ENCODE measurements at places on chromosomes 6 and 20.

DNA sequence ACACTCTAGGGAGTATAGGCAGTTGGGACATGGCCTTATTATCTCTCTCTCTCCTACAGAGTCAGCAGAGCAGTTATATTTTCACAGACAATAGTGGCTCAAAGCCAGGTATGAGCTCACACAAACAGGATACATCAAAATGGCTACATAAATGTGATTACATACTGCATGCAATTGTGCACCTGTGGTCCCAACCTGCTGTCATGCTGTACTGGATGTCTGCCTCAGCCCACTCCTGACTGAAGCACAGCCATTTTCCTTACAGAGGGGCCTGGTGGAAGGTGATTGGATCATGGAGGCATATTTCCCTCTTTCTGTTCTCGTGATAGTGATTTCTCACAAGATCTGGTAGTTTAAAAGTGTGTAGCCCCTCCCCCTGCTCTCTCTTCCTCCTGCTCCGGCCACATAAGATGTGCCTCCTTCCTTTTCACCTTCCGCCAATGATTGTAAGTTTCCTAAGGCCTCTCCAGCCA lies 37.0 kb upstream of the SAMHD1 start:
- DNase-seq: no peak

DNA sequence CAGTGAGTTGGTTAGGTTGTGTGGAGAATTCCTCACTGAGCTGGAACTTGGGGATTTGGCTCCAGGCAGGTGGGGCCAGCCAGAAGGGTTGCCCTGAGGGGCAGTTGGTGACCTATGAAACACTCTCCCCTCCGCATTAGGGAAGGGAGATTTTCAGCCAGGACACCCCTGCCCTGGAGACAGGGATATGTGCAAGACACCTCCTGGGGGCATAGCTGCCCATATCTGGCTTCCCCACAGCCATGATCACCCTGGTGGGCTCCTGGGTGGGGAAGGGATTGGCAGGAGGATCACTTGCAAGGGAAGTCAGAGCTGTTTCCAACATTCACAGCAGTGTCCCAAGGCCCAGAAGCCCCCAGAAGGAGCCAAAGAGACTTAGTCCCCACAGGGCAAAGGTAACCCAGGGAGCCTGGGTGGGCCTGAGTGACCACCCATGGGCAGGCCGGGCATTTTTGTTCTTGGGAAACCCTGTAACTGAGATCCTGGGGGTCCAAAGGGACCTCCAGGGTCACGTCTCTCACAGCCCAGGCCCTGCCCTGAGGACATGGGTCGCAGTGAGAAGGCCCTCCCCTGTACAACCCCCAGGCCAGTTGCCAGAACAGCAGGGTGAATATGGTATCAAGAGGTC lies 145.8 kb downstream of the MRPL14 start:
- no peak for DNase-seq

DNA sequence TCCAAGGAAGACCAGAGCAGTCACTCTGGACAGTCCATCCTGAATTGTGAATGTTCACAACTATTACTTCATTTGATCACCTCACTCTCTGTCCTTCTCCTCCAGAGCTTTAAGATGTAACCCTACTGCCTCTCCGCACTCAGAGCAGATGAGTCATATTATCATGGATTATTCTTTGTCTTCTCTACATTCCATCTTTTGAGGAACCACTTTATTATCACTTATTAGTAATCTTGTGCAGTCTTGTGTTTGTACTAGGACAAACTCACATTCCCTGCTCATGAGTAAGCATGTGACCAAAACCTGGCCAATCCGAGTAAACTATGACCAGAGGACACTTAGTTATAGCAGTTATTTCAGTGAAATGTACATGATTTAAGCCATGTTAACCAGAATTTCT lies 401.5 kb upstream of the ADGRB3 start:
- DNase-seq: no peak

DNA sequence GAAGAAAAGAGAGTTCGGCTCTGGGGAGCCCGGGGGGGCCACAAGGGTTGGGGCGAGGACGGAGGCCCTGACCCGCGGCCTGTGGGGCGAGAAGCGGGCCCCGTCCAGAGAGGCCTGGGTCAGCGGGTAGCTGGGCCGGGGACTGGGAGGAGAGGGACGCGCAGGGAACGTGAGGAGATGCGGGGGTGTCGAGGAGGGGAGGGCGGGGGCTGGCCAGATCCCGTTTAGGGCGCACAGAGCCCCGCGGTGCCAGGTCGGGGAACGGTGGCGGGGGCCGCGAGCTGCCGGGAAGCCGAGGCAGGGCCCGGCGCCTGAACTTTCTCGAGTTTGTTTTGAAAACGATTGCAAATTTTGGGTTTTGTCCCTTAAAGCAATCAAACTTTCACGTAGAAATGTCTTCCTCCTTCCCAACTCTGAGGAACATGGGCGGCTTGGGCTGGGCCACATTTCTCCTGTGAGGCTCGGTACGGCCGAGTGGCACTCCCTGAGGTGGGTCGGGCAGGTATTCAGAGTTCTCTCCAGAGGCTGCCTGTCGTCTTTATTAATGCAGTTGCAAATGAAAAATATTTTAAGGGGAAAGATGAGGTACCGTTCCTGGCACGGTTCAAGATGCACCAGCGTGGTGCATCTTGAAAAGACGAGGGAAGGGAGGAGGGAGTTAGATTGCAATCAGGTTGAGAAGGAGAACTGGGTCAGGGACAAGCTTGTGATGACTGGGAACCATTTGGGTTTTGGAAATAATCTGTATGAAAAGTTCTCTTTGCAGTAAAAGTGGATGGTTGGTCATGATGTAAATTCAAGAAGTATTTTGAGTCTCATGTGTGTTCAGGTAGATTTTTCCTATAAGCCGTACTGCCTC lies 972 bp downstream of the RNF8 start:
- no peak for DNase-seq

GRCh38 chr20:59776626-59777330 lies 156.7 kb downstream of the SYCP2 start:
- DNase-seq: no peak

DNA sequence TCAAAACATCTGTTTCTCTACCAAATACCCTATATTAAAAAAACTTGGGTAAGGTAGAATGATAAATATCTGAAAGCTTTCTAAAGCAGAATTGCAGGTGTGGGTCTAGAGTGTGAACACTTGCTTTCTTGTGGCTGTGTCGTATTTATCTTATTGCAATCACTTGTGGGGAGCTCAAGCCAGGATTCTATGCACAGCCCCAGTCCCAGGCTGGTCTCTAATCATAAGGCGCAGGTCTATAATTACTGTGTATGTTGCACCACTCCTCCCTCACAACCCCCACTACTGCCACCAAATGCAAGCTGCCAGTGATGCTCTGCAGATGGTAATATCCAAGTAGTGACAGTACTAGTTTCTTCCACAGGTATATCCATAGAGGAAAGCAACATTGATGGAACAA lies 2.2 kb upstream of the E2F3 start:
- no peak for DNase-seq
